Activated CD4-positive, CD25-positive, alpha-beta regulatory T cell treated with anti-CD3 and anti-CD28 coated beads, Interleukin-2, amount 50 U/mL, for 72 hours (primary cell): ENCODE measurements at places on chromosomes 16 and 17.

DNA sequence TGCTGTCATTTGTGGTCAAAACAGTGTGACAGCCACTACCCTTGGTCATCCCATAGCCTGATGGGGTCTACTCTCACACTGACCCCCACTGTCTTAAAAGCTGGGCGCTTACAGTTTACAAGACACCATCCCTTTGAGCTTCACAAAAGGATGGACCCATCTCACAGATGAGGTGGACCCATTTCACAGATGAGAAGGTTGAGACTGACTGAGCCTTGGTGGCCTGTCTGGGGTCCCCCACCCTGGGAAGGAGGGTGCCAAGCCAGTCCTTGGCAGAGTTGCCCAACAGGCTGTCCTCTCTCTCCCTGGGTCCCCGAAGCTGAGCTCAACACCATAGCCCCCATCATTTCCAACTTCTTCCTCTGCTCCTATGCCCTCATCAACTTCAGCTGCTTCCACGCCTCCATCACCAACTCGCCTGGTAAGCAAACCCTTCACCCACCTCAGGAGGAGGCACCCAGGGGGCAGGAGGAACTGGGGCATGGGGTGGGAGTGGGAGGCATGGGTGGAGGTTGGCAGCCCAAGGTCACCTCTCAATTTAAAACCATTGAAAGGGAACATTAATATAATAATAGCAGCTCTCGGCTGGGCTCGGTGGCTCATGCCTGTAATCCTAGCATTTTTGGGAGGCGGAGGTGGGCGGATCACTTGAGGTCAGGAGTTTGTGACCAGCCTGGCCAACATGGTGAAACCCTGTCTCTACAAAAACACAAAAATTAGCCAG is 17.2 kb downstream of the SLC12A3 start:
- DNase-seq = no peak

GRCh38 chr16:50400967-50401348 is 32.2 kb upstream of the BRD7 start:
- no peak for DNase-seq

DNA sequence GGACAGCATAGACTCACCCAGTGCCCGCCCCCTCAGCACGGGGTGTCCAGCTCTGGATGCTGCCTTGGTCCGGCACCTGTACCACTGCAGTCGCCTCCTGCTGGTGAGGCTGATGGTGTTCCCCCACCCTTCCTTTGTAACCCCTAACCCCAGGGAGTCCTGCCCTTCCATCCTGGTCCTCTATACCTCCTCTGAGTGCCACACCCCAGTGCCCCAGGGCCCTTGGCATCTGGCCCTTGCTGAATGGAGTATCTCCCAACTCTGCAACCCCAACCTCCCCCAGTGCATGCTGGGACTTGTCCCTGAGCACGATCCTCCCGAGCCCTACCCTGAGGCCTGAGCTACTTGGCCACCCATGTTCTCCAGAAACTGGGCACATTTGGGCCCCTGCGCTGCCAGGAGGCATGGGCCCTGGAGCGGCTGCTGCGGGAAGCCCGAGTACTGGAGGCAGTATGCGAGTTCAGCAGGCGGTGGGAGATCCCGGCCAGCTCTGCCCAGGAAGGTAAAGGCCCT is 15.8 kb downstream of the RIPOR1 start:
- no peak for DNase-seq

GRCh38 chr16:69079697-69080096 is 25.8 kb upstream of the HAS3 start:
- DNase-seq = no peak

DNA sequence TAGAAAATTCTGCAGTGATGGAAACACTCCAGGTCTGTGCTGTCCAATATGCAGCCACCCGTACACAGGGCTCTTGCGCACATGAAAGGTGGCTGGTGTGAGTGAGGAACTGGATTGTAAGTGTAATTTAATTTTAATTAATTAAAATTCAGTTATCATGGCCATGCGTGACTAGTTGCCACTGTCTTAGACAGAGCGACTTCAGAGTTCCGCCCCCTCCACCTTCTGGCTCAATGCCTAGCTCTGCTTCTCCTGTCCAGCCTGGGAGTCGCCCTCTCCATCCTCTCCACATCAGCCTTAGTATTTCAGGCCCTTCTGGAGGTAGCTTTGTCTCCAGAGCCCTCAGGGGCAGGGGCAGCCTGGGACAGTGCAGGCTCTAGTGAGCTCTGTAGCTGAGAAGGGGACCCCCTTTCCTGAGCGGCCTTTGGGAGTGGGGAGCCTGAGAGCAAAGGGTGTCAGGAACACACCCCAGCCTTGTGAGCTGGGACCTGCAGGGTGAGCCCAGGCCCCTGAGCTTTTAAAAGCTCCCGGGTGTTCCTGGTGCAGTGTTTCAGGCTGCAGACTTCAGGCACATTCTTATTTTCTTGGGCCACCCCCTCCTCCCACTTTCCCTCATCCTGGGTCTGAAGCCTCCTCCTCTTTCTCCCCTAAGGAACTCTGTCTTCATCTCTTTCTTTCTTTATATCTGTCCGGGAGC is 99.4 kb downstream of the IRF8 start:
- DNase-seq = no peak
